ENCODE measurements at places on chromosomes 4 and X.

DNA sequence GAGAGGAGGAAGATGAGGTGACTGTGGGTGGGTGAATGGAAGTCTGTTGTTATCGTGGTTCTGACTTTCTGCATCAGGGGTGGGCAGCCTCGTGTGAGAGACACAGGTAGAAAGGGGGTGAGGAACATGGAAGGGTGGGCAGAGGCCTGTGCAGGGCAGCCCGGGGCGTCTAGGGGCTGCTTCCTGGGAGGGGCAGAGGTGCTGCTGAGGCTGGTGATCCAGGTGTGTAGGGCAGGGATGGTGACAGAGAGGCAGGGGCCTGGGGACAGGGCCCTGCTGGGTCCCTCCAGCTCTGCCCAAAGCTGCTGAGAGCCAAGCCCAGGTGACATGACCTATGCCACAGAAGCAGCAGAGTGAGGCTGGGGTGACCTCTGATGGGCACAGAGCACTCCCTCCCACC is 89.7 kb upstream of the C4orf50 start:
- H3K4me1 ChIP-seq, result no peaks in the 10 kb centered on the region
- no peak overlapping the region for H3K27ac ChIP-seq
- H3K36me3 ChIP-seq, result no peaks in the 10 kb centered on the region
- no peak for DNase-seq
- peaks cover 2% of the 10 kb centered on the region for H3K27me3 ChIP-seq

DNA sequence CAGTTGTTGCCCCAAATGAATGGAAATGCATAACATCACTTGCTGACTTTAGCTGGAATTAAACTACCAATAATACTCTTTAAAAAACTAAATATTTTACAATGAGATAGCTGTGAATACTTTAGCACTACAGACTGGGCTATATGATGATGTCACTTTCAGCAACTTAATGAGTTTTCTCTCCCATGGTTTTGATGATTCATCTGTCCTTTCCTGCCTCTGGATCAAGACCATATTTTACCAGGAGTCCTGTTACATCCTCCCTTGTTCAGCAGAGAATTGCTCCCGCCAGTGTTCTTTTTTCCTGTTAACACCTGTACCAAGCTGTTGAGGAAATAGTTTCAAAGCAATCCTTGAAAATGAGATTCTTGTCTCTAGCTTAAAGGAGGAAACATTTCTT is 543.0 kb downstream of the SPRY1 start:
- peak; percentile 16 for DNase-seq
- no peaks in the 10 kb centered on the region for H3K36me3 ChIP-seq
- H3K4me1 ChIP-seq, result no peaks in the 10 kb centered on the region
- H3K27me3 ChIP-seq, result no peaks in the 10 kb centered on the region
- H3K27ac ChIP-seq, result no peak overlapping the region
- no peak overlapping the region for H3K4me3 ChIP-seq

- H3K4me1 ChIP-seq, result peaks cover 4% of the 10 kb centered on the region
- no peaks in the 10 kb centered on the region for H3K27me3 ChIP-seq
- no peak overlapping the region for H3K4me3 ChIP-seq
These were observed 1.4 kb downstream of the ANK2 start for GRCh38 chr4:113050837-113051236.

DNA sequence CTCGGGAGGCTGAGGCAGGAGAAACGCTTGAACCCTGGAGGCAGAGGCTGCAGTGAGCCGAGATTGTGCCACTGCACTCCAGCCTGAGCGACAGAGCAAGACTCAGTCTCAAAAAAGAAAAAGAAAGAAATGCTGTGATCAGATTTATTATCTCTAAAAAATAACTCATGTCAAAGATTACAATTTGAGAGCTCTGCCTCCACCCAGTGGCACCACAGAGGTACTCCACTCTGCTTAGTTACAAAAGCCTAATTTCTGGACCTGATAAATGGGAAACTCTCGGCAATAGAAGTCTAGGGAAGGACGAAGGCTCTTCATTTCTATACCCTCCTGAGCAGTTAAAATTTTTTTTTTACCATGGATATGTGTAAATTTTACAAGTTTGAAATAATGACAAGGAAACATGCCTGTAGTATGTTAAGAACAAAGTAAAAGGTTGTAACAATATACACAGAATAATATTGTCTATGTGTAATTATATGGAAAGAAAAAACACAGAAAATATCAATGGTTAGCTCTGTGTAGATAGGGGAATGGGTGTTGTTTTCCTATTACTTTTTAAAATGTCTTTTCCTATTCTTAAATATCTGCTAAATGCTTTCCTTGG is 149.8 kb downstream of the STIM2 start:
- no peaks in the 10 kb centered on the region for H3K36me3 ChIP-seq
- no peaks in the 10 kb centered on the region for H3K27me3 ChIP-seq
- H3K4me1 ChIP-seq, result peaks cover 5% of the 10 kb centered on the region
- no peak overlapping the region for H3K27ac ChIP-seq
- DNase-seq, result peak; percentile 79

DNA sequence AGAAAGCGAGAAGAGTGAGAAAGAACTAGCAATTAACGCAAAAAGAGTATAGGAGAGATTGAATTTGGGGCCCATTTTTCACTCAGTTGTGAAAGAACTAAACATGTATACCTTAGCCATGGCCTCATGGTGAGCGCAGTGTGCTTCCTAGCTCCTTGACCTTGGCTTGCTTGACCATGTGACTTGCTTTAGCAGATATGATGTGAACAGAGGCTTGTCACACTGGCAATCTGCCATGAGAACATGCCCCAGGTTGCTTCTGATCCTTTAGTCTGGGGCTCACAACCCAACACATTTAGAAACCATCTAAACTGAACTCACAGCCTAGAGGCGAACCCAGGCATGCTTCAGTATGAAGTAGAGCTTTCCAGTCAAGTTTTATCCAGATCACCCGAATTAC is 260.1 kb upstream of the FTHL17 start:
- H3K27me3 ChIP-seq, result no peaks in the 10 kb centered on the region
- no peaks in the 10 kb centered on the region for H3K36me3 ChIP-seq
- no peaks in the 10 kb centered on the region for H3K4me1 ChIP-seq
- DNase-seq, result peak; percentile 26

DNA sequence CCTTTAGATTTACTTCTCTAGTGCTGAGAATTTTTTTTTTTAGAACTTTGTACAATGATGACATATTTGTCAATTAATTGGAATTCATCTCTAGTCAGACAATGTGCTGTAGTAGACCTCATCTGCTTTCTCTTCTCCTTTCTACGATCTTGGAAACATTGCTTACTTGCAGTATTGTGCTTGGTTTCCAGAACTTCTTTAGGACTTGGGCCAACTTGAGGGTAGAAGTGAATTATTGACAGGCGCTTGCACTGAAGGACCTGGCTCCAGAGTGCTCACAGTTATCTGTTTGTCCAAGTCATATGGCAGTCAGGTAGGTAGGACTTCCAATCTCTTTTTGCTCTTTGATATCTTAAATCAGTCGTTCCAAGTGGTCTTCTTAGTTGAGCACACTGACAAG is 39.6 kb downstream of the FNIP2 start:
- no peaks in the 10 kb centered on the region for H3K36me3 ChIP-seq

DNA sequence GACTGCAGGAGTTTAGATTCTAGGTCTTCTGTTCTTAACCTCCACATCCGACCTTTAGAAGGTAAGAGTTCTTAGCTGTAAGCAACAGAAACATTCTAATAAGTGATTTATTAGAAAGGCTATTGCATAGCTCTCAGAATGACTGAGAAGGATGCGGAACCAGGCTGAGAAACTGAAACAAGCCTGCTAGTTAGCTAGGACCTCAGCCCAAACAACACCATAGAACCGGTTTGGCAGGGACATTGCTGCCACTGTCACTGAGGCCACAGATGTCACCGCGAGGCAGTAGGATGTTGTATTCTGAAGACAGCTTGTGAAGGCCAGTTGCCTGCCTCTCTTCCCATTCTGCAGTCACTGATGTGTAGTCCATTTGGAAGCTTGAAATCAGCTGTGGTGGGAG is 160.0 kb upstream of the ARX start:
- H3K4me1 ChIP-seq, result no peaks in the 10 kb centered on the region
- H3K27me3 ChIP-seq, result no peaks in the 10 kb centered on the region
- no peak overlapping the region for H3K27ac ChIP-seq
- DNase-seq, result no peak
- no peaks in the 10 kb centered on the region for H3K36me3 ChIP-seq

GRCh38 chr4:6898763-6899162 is 10.9 kb upstream of the TBC1D14 start:
- H3K4me1 ChIP-seq, result peaks cover 16% of the 10 kb centered on the region
- H3K27ac ChIP-seq, result no peak overlapping the region
- no peak for DNase-seq
- H3K27me3 ChIP-seq, result no peaks in the 10 kb centered on the region

- no peak overlapping the region for H3K4me3 ChIP-seq
- H3K36me3 ChIP-seq, result no peaks in the 10 kb centered on the region
- no peaks in the 10 kb centered on the region for H3K27me3 ChIP-seq
- peaks cover 10% of the 10 kb centered on the region for H3K4me1 ChIP-seq
- H3K27ac ChIP-seq, result peak overlapping the region; percentile 35
These were observed 1018.0 kb upstream of the HS3ST1 start for GRCh38 chr4:12446657-12447185.

GRCh38 chr4:104879367-104879766 is 267.3 kb upstream of the TET2 start:
- H3K27ac ChIP-seq, result no peak overlapping the region
- DNase-seq, result no peak
- no peaks in the 10 kb centered on the region for H3K36me3 ChIP-seq
- no peaks in the 10 kb centered on the region for H3K27me3 ChIP-seq
- H3K4me3 ChIP-seq, result no peak overlapping the region

All from hepatocyte (in vitro differentiated cells).